ENCODE measurements at places on chromosomes 2 and 18.

GRCh38 chr18:70442933-70443332 is 154.1 kb downstream of the SOCS6 start:
- DNase-seq, result peak; percentile 21

GRCh38 chr2:144156736-144157640 is 362.9 kb downstream of the ZEB2 start:
- DNase-seq, result no peak

- DNase-seq, result no peak
Observed at GRCh38 chr2:240894006-240894405, 1.9 kb downstream of the MAB21L4 start.

GRCh38 chr18:10099539-10100140 is 185.8 kb downstream of the VAPA start:
- DNase-seq, result no peak

GRCh38 chr18:28714498-28714897 is 537.6 kb upstream of the CDH2 start:
- no peak for DNase-seq

- DNase-seq, result no peak
Observed at GRCh38 chr2:127818241-127818640, 7.3 kb upstream of the WDR33 start.

DNA sequence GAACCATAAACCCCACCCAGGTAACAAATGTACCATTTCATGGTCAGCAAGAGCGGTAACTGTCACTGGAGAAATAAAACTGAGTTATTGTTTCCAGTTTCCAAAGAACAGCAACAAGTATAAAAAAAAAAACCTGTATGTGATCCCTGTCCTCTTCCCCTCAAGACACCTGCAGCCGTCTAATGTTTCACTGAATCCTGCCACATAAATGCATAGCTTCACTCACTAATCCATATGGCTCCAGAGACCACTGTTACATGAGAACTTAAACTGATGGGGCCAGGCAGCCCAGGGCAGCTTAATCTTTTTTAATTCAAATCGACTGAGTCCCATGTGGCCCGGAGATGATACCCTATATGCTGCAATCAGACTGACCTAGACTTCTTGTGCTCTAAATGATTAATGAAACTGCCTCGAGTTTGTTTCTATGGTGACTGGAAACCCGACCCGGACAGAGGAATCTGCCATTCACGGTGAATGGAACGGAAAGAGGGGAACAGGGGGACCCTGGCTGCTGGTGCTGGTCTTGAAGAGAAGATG is 60.9 kb upstream of the SIX2 start:
- DNase-seq, result no peak

GRCh38 chr18:31197676-31198075 is 35.0 kb upstream of the DSC1 start:
- DNase-seq, result no peak

DNA sequence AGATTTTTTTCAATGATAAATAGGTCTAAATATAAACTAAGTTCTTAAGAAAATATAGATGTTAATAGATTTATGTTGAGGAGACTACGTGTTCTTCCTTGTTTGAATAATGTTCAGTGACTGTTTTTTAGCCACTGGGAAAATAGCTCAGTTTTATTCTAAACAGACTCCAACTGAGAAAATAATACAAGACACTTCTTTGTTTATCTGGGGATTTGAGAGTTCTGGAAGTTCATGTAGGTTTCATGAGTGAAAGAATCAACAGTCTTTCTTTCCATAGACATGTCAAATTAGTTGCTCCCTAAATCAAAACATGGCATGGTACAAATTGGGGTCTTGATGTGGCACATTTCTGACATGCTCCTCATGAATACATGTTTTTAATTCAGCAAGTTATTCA is 177.7 kb downstream of the MREG start:
- DNase-seq, result no peak

GRCh38 chr2:169862816-169863215 is 35.6 kb downstream of the UBR3 start:
- no peak for DNase-seq

All from hematopoietic multipotent progenitor cell treated with erythropoietin and hydrocortisone succinate and interleukin-3 and kit ligand, for 6 days (in vitro differentiated cells).